ENCODE measurements at places on chromosomes 16 and 17. TPM values are rescaled to one million over a fixed set of nuclear protein-coding genes. Genes with fewer than 3 reads are reported as not detected.
A peak's percentile ranks its signal among the peaks of the same experiment; 100 is the strongest.

DNA sequence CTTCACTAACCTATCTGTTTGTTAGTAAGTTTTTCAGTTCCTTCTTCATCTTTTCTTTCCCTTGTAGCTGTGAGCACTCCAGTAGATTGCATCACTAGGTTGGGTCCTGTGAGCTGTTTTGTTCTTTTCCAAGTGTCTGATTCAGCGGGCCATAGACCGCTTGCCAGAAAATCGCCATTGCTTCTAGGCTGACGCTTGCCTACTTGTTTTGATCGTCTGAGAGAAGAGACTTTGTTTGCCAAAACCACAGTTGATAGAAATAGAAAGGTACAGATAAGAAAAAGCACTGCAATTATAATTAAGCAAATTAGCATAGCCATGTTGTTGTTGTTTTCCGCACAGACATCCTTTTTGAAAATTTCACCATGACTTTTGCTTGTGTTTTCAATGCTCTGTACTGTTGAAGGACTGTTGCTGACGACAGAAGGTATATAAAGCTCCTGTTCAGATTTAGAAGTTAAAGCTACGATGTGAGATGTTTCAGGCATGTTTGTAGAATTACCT, 3.1 kb downstream of the EVI2A start:
- DNase-seq: peak; percentile 78

- DNase-seq: no peak
Measured at GRCh38 chr16:85631802-85632393, 18.8 kb downstream of the GSE1 start.

DNA sequence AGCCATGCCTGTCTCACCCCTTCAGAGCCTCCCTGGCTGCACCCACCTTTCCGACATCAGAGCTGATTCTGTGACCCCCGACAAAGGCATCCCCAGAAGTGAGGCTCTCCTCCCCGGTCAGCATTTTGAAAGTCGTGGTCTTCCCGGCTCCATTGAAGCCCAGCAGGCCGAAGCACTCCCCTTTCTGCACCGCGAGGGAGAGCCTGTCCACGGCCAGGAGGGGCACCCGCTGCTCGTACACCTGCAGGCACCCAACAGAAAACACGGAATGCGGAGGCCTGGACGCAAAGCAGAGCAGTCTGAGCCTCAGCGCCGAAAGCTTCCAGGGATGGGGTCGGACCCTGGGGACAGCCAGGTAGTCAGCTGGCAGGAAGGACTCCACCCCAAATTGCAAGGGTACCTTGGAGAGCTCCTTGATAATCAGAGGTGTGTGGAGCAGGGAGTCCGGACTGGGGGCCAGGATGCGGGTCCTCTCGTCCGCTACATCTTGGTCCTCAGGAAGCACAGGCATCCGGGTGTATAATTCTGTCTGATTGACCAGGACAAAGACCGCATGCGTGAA, 13.1 kb upstream of the RNPS1 start:
- DNase-seq: no peak

- DNase-seq: peak; percentile 87
Measured at GRCh38 chr17:81254955-81255717, 16.0 kb downstream of the NDUFAF8 start.

- DNase-seq: no peak
Measured at GRCh38 chr16:14522671-14523070, 107.4 kb downstream of the PARN start.

DNA sequence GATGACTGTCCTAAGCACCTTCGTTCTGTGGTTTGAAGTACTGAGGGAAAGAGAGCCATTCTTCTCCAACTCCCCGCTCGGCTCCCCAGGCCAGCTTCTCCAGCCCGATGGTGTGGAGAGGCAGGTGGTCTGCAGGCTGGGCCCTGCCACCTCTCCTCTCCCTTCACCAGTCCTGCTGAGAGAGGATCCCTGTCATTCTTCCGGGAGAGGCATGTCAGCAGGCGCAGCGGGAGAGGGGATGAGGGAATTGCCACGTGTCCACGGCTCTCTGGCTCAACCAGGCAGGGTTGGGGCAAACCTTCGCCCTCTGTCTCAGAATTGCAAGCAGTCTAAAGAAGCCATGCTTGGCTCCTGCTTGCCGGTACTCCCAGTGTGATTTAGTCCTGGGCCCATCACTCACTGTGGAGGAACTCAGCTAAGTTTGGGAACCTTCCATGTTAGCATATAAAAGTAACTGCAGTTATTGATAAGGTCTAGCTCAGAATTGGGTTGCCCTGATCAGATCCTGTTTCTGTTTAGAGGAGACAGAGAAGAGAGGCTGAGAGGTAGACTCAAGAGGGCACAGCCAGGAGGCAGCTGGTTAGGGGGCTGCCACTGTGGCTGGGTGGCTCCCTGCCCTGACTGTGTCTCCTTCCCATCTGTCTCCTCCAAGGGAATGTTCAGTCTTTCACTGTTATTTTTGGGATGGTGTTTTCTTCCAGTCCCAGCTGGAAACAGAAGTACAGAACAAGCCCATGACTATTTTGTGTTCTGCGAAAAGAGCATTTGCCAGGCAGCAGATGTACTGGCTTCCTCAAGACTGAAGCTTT, 17.4 kb downstream of the HS3ST3B1 start:
- no peak for DNase-seq

DNA sequence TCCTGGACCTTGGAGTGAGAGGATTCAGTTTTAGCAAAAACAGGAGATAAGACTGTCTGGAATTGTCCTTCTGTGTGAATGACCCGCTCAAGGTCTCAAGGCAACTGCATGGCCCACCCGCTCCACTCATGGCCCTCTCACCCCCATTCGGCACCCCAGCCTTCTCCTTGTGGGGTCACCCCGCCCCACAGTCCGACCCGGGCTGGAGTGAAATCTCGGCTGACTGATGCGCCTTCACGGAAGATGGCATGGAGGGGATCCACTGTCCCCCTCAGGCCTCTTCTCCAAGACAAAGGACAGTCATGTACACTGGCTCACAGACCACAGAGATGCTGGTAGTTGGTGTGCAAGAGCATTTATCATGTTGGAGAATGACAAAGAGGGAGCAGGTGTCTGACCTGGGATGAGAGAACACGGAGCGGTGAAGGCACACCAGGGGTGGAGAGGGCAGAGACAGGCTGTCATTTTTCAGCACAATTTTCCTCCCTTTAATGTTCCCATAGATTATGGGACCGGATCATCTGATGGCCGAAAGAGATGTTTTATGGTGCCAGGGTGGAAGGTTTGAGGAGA, 391.9 kb upstream of the TNRC6C start:
- no peak for DNase-seq

GRCh38 chr16:18060351-18060750, 276.2 kb downstream of the NPIPA8 start:
- DNase-seq: no peak

DNA sequence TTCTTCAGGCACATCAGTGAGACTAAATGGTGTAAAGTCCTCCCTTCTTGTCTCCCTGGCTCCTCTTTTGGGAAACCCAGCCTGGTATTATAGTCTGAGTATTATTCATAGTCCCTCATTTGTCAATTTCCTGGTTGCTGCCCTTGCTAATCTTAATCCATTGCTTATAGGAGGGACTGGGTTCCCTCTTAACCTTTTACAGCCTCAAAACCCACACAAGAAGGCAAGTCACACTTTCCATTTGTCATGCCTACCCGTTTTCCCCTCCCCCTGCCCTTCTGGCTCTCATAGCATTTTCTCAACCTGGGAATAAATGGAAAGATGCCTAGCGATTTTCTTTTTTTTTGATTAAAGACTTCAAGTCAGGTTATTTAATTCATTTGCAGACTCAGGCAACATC, 124.8 kb downstream of the MAP2K6 start:
- peak; percentile 7 for DNase-seq

- DNase-seq: no peak
Measured at GRCh38 chr16:54934481-54935265, 4.0 kb downstream of the IRX5 start.

GRCh38 chr16:72501739-72502593, 330.0 kb upstream of the PMFBP1 start:
- peak; percentile 81 for DNase-seq

Gene KRTAP4-6
- not detected for total RNA-seq

Gene MYCBPAP
- total RNA-seq: 0.64 TPM

Gene KRT34
- 26.7 TPM for total RNA-seq

Gene SLFN14
- not detected for total RNA-seq
